ENCODE measurements at places on chromosomes 3 and 15. TPM values are rescaled to one million over a fixed set of nuclear protein-coding genes. Genes with fewer than 3 reads are reported as not detected.

GRCh38 chr3:24963762-24964625, 464.1 kb upstream of the RARB start:
- DNase-seq, result no peak

DNA sequence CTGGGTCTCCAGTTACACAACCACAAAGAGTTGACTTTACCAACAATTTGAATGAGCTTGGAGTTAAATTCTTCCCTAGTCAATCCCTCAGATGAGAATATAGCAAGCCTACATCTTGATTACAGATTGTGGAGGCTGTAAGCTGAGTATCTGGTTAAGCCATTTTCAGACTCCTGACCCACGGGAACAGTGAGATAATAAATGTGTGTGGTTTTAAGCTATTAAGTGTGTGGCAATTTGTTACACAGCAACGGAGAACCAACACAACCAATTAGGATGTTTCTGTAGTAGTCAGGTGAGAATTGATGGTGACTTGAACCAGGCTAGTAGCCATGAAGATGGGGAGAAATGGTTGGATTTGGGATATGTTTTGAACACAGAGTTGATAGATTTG, 37.7 kb upstream of the SLC4A7 start:
- no peak for DNase-seq

DNA sequence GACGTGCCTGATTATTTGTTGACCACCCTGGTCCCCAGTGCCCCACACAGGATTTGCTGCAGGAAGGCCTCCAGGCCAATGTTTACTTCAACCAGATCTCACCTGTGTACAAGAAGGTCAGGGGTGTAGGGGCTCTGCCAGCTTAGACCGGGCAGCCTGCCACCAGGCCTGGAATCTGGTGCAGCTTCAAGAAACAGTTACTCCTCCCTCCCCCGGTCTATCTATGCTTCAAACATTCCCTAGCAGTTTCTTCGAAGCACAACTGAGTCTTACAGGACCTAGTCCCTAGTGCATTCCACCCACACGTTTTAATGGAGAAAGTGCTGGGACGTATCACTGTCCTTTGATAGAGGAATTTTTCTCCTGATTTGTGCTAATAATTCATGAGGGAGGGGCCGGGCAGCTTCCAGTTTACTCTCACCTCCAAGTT, 8.0 kb downstream of the SH3BP5 start:
- DNase-seq, result no peak

DNA sequence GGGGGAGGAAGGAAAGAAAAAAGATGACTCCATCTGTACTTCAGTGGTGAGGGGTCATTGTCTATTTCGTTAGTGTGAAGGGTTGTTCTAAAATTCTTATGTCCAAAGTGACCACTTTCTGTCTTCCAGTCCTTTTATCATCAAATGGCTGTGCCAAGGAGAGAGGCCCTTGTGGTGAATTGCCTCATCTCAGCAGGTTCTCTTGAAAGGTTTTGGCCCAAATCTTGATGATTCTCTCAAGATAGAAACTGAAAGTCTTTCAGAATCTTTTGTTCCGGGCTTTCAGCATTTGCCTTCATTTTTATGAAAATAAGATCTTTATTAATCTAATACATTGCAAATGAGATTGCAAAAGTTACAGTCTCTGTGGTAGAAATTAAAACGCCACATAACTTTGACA, 575.8 kb downstream of the RSL24D1 start:
- no peak for DNase-seq

The RTP1 gene
- polyA plus RNA-seq, result not detected

The DUOX1 gene
- 0.13 TPM for polyA plus RNA-seq
